ENCODE measurements at places on chromosomes 6 and 20.

- DNase-seq, result no peak
These were observed 2.1 kb downstream of the EZR start for GRCh38 chr6:158816803-158817727.

DNA sequence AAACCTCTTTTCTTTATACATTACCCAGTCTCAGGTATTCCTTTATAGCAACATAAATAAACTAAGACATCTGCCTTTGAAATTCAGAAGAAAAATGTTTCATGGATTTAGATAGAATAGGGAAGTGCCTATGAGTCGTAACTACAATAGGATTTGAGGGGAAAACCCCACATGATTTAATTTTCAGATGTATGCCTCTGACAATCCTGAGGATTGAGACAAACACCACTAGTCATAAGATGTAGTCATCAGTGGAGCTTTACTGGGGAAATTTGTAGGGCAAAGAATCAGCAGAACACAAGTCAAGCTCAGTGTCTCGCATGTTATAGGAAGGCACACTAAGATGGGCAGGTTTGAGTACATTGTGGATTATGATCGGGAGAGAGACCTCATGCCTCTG, 566.4 kb downstream of the BMP2 start:
- DNase-seq, result no peak

DNA sequence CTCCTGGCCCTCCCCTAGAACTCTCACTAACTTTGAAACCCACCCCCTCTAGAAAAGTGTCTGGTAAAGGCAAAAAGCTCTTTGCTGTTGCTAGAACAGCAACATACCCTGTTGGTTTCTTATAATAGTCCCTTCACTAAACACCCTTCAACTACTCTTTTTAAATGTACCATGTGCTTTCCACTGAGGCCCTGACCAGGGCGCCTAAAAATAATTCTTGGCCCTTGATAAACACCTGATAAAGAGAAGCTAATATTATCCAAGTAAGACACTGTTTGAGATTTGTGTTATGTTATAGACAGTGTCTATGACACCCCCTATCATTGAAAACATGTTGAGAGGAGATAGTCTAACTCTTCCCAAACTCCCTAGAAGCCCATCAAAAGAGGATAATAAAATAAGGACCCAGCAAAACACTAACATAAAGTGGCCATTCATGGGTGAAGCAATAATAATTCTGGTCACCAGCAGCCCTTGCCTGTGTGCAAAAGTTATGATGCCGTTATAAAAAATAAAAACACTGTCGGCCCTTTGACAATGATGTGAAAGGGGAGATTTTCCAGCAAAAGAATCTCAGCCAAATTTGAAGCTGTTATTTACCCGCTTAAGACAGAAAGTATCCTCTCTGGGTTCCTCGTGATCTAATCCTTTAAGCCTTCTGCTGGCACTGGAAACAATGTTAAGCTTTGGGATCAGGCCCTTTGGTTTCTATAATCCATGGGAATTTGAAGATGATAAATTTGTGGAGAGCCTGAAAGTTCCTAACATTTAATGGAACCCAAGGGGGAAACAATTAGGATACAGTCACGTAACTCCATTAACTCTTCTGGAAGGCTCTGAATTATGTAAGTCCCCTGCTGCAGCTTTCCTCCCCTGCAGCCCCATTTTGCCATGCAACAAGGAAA, 122.6 kb upstream of the PLCB4 start:
- DNase-seq, result no peak

GRCh38 chr6:101163611-101164010, 229.9 kb upstream of the GRIK2 start:
- DNase-seq, result no peak

DNA sequence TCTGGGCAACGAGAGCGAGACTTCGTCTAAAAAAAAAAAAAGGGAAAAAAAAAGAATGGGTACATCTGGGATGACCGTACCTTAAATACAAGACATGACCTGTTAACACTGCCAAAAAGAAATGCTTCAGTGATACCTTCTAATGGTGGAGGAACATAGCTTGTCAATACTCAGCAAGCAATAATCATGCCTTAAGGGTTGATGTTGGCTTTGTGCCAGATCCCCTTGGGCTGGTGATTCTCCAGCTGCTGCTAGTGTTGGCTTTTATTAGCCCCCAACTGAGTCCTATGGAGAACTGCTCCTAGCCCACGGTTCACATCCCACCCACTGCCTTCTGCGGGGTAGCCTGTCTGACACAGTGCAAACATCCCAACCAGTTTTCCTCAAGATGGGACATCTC, 134.9 kb downstream of the PLCB1 start:
- no peak for DNase-seq
